PC-3 (cell line): ENCODE measurements at places on chromosomes 11 and 22. TPM values are rescaled to one million over a fixed set of nuclear protein-coding genes. Genes with fewer than 3 reads are reported as not detected.

DNA sequence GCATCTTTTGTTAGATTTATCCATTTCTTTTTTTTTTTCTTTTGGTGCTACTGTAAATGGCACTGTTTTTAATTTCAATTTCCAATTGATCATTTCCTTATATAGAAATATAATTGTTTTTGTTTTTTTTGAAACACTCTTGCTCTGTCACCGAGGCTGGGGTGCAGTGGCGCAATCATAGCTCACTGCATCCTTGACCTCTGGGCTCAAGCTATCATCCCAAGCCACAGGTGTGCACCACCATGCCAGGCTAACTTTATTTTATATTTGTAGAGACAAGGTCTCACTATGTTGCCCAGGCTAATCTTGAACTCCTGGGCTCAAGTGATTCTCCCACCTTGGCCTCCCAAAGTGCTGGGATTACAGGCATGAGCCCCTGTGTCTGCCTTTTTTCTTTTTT lies 16.4 kb downstream of the FRMD8 start:
- no peak overlapping the region for H3K27ac ChIP-seq
- H3K4me1 ChIP-seq = no peaks in the 10 kb centered on the region
- peaks cover 26% of the 10 kb centered on the region; the same call in 1 of the 2 replicates for H3K36me3 ChIP-seq
- H3K4me3 ChIP-seq = no peak overlapping the region
- no peaks in the 10 kb centered on the region for H3K27me3 ChIP-seq

- no peaks in the 10 kb centered on the region for H3K27me3 ChIP-seq
- DNase-seq = no peak
- H3K4me1 ChIP-seq = no peaks in the 10 kb centered on the region
- no peak overlapping the region for H3K4me3 ChIP-seq
- H3K27ac ChIP-seq = no peak overlapping the region
- H3K36me3 ChIP-seq = no peaks in the 10 kb centered on the region
These were observed 79.1 kb upstream of the TIMP3 start for GRCh38 chr22:32722441-32722840.

- no peak overlapping the region for H3K4me3 ChIP-seq
- H3K27me3 ChIP-seq = no peaks in the 10 kb centered on the region
- peaks cover 6% of the 10 kb centered on the region for H3K4me1 ChIP-seq
- no peak for DNase-seq
These were observed 799 bp downstream of the CCDC88B start for GRCh38 chr11:64340671-64341335.

- no peak overlapping the region for H3K27ac ChIP-seq
- no peaks in the 10 kb centered on the region for H3K4me1 ChIP-seq
- peaks cover 5% of the 10 kb centered on the region; the same call in 1 of the 2 replicates for H3K27me3 ChIP-seq
- no peak overlapping the region for H3K4me3 ChIP-seq
- DNase-seq = no peak
These were observed 132.9 kb upstream of the POU2AF2 start for GRCh38 chr11:111112614-111113013.

DNA sequence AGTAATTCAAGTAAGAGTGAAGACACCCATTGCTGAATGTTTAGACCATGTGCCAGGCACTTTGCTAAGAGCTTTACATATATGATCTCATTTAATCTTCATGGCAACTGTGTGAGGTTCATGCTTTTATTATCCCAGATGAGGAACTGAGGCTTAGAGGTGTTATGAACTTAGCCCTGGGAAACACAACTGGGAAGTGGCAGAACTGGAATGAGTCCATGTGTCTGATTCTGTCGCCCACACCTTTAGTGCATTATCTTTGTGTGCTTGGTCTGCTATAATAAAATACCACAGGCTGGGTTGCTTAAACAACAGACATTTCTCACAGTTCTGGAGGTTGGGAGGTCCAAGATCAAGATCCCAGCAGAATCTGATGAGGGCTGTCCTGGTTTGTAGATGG lies 108.7 kb upstream of the PLET1 start:
- DNase-seq = no peak
- H3K27ac ChIP-seq = no peak overlapping the region
- no peak overlapping the region for H3K4me3 ChIP-seq
- H3K27me3 ChIP-seq = peaks cover 14% of the 10 kb centered on the region

DNA sequence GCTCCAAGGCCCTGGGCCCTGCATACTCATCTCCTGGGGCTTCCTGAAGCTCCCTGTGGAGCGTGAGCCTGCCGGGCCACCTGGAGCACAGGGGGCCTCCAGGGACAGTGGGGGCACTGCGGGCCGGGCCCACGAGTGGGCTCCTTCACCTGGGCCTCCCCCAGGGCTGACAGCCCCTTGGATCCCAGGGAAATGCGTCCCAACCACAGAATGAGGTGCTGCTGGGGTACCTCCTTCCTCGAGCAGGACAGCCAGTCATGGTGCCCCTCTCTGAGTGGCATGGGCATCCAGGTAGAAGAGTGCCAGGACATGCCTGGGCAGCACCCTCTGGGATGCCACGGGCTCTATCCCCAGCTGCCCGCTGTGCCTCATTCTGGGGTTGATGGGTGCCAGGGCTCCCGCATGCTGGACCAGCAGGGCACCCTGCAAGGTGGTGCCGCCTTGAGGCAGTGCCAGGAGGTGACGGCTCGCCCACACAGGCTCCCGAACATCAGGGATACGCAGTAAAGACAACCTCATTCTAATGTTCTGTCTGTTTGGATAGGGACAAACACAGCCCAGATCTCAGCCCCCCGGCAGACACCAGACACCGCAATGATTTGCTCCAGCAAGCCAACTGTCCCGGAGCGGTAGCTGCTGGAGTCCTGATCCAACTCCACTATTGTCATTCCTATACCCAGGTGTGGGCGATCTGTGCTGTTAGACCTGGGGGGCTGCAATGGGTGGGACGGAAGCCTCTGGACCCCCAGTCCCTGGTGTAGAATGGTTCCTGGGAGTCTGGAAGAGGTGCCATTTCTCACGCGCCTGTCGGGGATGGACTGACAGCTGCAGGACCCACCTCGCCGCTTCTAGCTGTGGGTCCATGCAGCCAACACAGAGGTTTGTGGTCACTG lies 25.8 kb downstream of the KRTAP5-5 start:
- H3K27ac ChIP-seq = no peak overlapping the region
- no peaks in the 10 kb centered on the region for H3K36me3 ChIP-seq
- H3K4me3 ChIP-seq = no peak overlapping the region
- no peak for DNase-seq
- H3K27me3 ChIP-seq = peaks cover 15% of the 10 kb centered on the region
- H3K4me1 ChIP-seq = no peaks in the 10 kb centered on the region

GRCh38 chr11:85759915-85760314 lies 51.0 kb downstream of the SYTL2 start:
- H3K27ac ChIP-seq = peak overlapping the region; percentile 61
- H3K4me1 ChIP-seq = peaks cover 38% of the 10 kb centered on the region
- H3K36me3 ChIP-seq = peaks cover 7% of the 10 kb centered on the region; the same call in 1 of the 2 replicates
- no peaks in the 10 kb centered on the region for H3K27me3 ChIP-seq
- peak; percentile 90 for DNase-seq

DSCAML1 gene
- not detected in 2 replicates for total RNA-seq

SLC6A5 gene
- not detected in 2 replicates for total RNA-seq

KCNJ11 gene
- 0.98 and 1.8 TPM in 2 replicates for total RNA-seq

TTLL1 gene
- 0.35 and 0.77 TPM in 2 replicates for total RNA-seq
